ENCODE measurements at places on chromosomes 4 and X. TPM values are rescaled to one million over a fixed set of nuclear protein-coding genes. Genes with fewer than 3 reads are reported as not detected.

DNA sequence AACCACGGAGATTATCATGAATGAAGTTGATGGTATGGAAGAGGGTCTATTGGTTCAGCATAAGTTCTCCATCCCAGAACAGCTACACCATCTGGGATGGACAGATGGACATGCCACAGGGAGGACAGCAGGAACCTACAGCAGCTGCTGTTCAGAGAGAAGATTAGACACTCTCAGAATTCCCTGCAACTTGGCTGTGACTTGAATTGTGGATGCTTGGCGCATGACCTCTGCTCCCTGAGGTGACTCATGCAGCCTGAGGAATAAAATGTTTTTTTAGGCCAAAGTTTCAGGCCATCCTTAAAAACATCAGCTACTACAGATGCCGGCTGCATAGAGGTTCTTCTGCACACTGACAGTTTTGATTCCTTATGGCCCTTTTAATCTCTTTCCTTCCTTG, 97.3 kb downstream of the RS1 start:
- no peak for DNase-seq

DNA sequence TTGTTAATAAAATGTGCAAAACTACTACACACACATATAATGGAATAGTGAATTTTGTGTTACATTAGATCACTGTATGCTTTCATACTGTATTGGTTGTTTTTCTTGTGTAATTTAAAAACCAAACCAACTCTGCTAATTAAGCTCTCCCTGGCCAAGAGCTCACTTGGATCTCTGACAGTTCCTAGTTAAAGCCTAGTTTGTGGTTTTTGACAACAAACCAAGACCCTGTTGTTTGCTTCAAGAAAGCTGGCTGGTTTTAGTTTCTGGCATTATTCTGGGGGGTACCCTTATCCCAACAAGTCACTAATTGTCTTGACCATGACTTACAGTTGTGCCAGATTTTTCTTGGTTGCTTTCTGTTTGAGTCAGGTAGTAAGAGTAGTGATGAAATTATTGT, 121.4 kb upstream of the CXorf66 start:
- DNase-seq: no peak

The GRID2 gene
- total RNA-seq: 0.44 TPM

- no peak for DNase-seq
Observed at GRCh38 chr4:15116509-15117079, 114.3 kb downstream of the CPEB2 start.

The HDX gene
- 2.3 TPM for total RNA-seq

DNA sequence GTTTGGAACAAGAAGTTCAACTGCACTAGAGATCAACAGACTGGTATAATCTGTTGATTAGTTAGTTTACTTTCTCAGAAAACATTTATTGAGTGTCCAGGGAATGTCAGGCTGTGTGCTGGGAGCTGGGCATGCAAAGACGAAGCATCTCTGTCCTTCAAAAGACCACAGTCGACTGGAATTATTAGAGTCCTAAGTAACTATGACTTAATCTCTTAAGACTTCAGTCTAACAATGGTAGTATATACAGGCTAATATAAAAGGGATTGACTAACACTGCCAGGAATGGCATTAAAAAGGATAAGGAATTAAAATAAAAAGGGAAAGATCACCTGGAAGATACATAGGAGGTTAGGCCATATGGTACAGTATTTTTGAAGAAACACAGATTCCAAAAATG, 128.7 kb downstream of the WDFY3 start:
- no peak for DNase-seq

DNA sequence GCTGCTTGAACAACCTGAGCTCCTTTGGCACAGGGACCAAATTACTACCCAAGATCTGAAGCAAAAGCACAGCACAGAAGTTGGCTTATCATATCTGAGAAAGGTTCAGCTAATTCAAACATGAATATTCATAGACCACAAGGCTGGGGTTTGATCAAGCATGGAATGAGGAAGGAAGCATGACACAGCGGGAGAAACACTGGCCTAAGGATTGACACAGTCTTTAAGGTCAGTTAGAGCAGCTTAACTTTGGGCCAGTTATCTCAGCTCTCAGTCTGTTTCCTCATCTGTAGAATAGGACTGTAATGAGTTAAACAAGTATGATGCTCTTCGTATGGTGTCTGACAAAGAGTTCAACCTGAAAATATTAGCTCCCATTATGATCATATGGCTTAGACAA, 88.5 kb upstream of the CBR4 start:
- no peak for DNase-seq

The PIGA gene
- total RNA-seq: 11.7 TPM

DNA sequence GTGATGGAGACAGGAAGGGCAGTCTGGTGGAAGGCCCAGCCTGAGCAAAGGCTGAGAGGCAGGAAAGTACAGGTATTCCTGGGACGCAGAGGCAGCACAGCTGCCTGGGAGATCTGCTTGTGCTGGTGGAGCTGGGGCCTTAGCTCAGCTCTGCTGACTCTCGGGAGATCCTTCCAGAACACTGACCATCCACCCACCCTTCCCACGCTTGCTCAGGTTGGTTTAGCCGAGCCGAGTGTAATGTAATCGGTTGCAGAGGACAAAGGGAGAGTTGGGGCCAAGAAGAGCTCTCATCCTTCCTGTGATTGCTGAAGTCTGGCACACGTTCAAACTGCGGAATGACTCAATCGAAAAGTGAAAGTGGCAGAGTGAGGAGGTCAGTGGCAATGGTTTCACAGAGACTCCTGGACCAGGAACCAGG, 43.1 kb upstream of the GPR78 start:
- no peak for DNase-seq

DNA sequence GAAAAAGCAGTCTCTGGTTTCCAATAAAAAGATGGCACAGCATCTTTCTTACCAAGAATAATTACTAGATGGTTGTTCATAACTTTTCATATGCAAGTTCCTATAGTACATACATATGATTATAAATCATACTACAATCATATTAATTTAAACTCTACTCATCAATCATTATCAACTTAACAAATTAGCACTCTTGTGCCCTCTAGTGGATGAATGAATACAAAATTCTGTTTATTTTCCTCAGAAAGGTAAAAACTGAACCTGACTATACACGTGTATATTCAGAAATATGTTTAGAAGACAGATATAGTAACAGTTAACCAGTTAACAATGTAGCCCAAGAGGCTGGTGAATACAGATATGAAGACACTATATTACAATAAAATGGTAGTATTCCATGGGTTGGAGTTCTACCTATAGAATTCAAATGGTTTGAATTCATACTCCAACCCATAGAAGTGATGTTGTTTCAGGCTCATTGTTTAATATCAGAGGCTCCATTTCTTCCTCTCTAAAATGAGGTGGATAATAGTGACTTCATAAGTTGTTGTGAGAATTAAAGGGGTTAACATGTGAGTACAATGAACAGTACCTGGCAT, 100.0 kb downstream of the ADAMTS3 start:
- no peak for DNase-seq

GRCh38 chr4:23890369-23891063, 669 bp upstream of the PPARGC1A start:
- no peak for DNase-seq

The PRRG3 gene
- total RNA-seq: 2.8 TPM

The C4orf36 gene
- total RNA-seq: 0.67 TPM

GRCh38 chr4:86872135-86872534, 20.1 kb downstream of the C4orf36 start:
- DNase-seq: no peak

GRCh38 chrX:118058924-118059323, 57.7 kb downstream of the KLHL13 start:
- DNase-seq: no peak

DNA sequence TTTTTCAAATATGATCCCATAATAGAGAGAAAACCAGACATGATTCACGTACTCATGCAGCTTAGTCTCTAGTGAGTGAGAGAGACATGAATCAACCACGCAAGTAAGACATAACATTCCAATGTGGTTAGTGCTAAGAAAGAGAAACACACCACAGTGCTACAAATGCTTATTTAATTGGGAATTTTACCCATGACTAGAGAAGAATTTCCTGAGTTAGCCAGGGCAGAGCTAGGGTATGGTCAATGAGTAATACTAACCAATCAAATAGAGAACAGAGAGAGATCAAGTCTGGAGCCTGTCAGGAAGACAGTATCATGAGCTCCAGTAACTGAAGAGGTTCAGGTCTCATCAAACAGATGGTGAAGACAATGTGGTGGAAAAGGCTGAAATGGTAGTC, 495.2 kb downstream of the PDGFC start:
- no peak for DNase-seq

- DNase-seq: no peak
Observed at GRCh38 chr4:35644591-35644990, 599.7 kb downstream of the ARAP2 start.
